ENCODE measurements at places on chromosomes 5 and 9.

DNA sequence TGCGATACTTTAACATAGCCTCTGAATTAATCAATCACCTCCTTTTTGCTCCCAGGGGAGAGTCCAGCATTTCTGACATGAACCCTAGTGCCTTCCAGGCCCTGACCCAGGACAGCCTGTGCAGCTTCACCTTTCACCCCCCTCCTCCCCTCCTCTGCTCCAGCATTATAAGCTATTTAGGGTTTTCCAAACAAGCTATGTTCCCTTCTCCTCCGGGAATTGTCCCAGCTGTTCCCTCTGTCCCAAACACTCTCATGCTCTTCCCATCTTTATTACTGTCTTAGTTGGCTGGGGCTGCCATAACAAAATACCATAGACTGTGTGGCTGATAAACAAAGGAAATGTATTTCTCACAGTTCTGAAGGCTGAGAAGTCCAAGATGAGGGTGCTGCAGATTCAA, 161.5 kb downstream of the EBF1 start:
- no peak for DNase-seq

DNA sequence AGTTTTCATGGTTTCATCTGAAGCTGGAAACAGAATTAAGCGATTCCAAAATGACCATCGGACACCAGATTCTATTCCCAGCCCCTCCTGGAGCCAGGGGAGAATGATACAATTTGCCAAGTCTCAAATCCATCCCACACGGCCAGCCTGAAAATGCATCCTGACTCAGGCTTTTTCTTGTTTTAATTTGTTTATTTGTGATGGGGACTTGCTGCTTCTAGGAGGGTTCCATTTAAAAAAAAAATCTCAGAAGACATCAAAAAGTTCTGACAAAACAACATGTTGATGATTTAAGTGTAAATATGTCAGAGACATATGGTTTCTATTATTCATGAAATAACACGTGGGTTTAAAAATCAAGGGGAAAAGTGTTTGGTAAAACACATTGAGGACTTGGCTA, 173.2 kb downstream of the GAS1 start:
- no peak for DNase-seq

GRCh38 chr9:3200331-3200774, 325.4 kb downstream of the RFX3 start:
- DNase-seq = peak; percentile 24

DNA sequence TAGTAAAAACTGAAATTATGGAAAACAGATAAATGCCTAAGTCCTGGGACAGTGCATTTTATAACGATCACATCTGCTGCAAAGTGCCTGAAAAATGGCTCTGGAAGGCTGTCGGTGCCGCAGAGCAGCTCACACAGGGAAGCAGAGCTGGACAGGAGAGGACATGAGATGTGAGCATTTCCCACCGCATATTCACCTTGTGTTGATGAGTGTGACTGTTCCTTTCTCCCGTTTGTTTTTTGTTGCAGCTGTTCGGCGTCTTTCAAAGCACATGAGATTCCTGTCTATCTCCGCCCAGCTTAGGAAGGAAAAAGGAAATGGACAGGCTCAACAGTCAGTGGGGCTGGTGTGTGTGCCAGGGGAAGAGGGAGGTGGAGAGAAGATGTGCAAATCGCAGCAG, 164.9 kb upstream of the SEMA6A start:
- no peak for DNase-seq

- DNase-seq = no peak
Observed at GRCh38 chr5:179267071-179267670, 78.1 kb downstream of the ADAMTS2 start.

DNA sequence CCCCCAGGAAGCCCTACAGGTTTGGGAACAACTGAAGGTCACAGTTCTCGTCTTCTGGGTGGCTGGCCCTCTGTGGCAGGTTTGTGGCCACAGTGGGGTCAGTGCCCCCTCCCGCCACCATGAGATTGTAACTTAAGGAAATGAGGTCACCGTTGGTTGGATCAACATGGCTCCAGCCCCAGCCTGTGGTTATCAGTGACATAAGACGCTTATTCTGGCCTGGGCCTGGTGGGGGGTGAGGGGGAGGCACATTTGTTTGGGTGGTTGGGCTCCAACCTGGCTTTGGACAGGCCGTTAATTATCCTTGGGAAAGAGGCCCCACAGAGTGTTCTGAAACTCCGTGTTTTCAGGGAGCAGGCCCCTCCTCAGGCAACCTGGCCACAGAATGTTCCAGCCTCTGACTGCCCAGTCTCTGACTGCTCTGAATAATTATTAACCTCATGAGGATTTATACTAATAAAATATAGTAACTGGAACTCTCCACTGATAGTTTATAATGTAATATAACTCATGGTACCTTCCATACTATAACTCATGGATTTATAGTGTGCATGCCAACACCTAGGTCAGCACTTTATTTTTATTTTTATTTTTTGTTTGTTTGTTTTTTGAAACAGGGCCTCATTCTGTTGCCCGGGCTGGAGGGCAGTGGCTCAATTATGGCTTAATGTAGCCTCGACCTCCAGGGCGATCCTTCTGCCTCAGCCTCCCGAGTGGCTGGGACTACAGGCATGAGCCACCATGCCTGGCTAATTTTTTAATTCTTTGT, 58.0 kb upstream of the RPL26L1 start:
- peak; percentile 90 for DNase-seq

- DNase-seq = no peak
Observed at GRCh38 chr9:90046317-90046861, 441.6 kb downstream of the GADD45G start.

DNA sequence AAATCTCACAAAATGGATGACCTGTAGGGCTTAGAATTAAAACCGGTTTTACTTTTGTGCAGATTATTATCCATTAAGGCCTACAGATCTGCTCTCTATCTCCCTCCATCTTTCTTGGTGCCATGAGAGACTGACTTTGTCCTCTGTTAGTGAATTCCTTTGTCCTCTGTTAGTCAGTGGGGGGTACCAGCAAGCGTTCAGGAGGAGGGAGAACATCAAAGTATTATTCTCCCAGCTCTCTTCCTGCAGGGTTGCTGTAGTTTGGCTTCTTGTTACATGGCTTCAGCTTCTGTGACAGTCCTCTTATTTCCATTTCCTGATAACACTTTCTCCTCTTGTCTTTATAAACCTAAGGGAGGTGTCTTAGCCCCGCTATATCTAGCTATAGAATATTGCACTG, 850.5 kb upstream of the SEMA6A start:
- no peak for DNase-seq

- no peak for DNase-seq
Observed at GRCh38 chr9:21316860-21317259, 11.7 kb upstream of the IFNA5 start.

DNA sequence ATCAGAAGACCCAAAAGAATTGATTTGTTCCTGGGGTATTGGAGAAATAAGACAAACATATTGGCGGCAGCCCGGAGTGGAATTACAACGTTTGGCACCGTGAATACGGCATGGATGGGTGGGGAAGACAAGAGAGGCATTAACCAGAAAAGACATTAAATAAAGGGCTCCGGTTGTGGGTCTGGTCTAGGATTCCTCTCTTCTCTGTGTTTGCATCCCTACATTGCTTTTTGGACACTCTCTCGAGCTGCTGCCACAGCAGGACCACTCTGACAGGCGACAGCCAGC, 138.7 kb upstream of the PALM2AKAP2 start:
- DNase-seq = no peak

DNA sequence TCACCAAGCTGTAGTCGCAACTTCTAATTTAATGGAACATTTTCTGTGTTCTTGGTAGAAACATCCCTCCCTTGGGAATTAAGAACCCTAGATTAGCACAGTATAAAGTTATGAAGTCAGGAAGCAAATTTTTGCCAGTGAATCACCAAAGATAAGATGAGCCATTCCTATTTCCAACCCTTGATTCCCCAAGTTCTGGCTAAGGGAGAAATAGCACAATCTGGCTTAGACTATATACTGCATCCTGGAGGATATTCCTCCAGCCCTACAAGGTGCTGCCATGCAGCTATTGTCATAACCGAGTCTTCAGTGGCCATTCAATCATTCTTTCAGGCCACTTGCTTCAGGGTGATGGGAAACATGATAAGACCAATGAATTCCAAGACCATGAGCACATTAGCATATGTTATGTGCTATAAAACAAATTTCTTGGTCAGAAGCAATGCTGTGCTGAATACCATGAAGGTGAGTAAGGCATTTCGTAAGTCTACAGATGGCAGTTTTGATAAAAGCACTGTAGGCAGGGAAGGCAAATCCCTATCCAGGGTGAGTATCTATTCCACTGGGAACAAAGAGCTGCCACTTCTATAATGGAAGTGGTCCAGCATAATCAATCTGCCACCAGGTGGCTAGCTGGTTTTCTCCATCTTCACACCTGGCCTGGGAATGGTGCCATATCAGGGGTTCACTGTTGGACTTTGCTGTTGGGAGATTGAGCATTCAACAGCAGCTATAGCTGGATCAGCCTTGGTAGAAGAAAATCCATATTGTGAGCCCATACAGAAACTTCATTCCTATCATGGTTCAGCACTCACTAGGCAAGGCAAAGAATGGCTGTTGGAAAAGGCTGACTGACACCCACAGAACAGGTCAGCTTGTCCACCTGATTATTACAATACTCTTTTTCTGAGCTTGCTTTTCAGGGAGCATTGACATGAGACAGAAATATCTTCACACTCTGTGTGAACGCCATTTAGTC, 19.6 kb upstream of the ARL15 start:
- peak; percentile 94 for DNase-seq

DNA sequence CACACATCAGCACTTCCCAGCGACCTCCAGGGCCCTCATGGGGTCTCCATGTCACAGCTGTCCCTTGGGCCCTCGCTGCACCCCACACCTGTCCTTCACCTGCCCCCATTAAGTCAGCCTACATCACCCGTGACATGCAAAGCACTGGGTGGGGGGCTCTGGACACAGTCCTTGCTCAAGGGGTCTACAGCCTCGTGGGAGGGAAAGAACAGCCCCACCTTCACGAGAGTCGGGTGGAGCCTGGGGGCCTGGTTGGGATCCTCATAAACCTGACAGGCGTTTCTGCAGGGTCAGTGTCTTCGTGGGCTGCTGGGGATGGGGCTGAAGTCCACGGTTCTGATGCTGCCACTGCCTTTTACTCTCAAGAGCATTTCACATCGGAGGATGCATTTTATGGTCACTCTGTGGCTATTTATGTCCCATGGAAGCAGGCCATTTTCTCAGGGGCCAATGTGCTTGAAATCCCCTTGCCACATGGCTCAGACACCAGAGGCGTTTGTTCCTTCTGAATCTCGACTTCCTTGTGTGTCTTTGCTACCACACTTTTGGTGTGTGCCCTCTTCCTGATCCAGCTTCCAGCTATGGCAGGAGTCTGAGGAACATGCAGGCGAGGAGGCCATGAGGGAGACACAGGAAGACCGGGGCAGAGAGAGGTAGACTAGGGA, at the start of gene OR2V1:
OR2V1 (minus strand) TSS at position 338 of the 665 bp plus-strand sequence. CDS start 5,865 bp downstream, outside the sequence.
- no peak for DNase-seq

DNA sequence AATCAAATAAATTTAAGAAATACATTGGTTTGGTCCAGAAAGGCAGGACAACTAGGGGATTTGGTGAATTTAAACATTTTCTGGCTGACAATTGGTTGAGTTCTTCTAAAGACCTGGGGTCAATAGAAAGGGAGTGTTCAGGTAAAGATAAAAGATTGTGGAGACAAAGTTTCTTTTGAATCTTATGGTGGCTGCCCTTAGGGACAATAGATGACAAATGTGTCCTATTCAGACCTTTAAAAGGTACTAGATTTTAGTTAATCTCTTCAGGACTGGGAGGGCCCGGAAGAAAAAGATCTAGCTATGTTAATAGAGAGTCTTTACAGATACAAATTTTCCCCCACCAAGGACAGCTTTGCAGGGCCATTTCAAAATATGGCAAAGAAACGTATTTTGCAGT, 35.9 kb downstream of the PLEKHG4B start:
- DNase-seq = no peak

GRCh38 chr5:147223948-147224791, 10.7 kb upstream of the STK32A start:
- peak; percentile 23 for DNase-seq

GRCh38 chr5:95080030-95080429, 204.9 kb downstream of the MCTP1 start:
- no peak for DNase-seq

Measured in NCI-H226 (cell line).